ENCODE measurements at places on chromosomes 1 and 21.
A peak's percentile ranks its signal among the peaks of the same experiment; 100 is the strongest.

- no peak for DNase-seq
These were observed 412.1 kb downstream of the LTN1 start for GRCh38 chr21:28580585-28580984.

DNA sequence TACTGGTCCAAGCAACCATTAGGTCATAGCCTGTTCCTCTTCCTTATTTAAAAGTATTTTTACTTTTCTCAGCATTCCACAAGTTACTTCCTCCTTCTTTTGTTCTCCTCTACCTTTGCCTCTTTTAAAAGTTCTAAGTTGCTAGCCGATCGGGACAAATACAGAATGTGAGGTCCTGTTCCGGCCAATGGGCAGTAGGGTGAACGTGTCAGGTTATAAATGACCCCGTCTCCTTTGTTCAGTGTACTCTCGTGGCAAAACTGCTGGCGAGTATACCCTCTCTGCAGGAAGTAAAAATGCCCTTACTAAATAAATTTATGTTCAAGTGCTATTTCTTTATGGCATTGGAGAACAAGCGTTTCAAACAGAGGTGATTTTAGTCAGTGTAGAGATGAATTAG, 2.5 kb downstream of the ADCY10 start:
- no peak for DNase-seq

DNA sequence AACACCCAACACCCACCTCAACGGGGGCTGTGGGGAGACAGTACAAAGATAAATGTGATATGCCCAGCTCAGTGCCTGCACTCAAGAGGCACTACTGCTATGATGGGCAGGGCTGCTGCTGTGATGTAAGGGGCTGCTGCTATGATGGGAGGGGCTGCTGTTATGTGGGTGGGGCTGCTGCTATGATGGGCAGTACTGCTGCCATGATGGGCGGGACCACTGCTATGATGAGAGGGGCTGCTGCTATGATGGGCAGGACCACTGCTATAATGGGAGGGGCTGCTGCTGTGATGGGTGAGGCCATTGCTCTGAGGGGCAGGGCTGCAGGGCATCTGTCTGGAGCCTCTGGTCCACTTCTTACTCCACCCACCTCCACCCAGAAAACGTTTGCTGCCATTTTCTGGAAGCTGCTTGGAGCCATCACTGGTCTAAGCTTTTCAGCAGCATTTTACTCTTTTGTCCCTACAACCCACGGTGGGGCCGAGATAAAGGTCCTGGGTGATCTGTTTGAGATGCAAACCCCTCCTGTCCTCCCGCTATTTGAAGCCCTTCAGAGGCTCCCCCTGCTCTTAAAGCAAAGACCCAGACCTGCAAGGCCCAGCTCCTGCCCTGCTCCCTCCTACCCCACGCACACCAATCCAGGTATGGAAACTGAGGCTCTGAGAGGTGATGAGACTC, 656.9 kb downstream of the PTPRU start:
- DNase-seq = no peak

- DNase-seq = no peak
These were observed 5.9 kb downstream of the NBPF1 start for GRCh38 chr1:16607433-16607851.

DNA sequence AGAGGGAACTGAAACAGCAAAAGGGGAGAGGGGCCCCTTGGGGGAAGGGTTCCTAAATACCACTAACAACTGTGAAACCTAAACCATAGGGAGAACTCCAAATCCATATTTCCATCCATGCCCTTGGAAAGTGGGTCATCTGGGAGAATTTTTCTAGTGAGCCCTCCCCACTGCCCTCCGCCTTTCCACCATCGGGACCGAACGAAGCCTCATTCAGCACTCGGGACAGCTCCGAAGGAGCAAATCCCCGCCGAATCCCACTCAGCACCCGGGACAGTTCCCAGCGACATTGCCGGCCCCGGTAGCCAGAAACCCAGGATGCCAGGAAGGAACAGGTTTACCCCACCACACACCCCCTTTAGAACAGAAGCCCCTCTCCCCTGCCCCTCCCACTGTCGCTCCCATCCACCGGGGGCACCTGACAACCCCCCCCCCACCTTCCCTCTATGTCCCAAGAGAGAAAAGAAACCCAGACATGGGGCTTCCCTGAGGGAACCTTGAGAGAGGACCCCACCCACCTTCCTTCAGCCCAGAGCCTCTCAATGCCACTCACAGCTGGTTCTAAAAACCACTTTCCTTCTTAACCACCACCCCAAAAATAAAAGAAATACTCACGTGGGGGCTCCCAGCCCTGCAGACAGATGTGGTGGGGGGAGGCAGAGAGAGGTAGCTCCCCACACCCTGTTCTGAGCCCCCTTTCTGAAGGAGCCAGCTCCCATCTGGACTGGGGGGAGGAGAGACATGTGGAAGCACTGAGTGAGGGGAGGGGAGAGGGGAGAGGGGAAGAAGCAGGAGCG, 4.5 kb downstream of the DLGAP3 start:
- DNase-seq = no peak

DNA sequence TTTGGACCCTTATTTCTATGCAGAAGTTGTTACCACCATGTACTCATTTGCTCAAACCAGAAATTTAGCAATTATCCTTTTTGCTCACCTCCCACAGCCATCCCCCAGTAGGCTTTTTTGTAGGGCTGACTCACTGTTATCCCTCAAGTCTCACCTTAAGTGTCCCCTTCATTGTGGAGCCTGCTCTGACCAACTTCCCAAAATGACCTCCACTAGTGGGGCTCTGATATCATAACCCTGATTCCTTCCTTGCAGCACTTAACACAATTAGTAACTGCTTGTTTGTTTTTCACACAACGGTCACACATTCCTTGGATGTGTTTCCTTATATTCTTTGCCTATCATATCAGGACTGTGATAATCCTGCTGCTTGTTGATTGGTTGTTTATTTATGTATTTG, 76.7 kb downstream of the PATJ start:
- no peak for DNase-seq

- DNase-seq = no peak
These were observed 3.7 kb downstream of the ELF3 start for GRCh38 chr1:202014060-202014459.

- DNase-seq = no peak
These were observed 103.4 kb downstream of the ARHGEF10L start for GRCh38 chr1:17642943-17643342.

- DNase-seq = no peak
These were observed 116.2 kb downstream of the PTBP2 start for GRCh38 chr1:96837781-96838216.

- no peak for DNase-seq
These were observed 13.0 kb upstream of the ALDH4A1 start for GRCh38 chr1:18915341-18915740.

GRCh38 chr21:41226853-41227252, 58.9 kb downstream of the BACE2 start:
- DNase-seq = no peak

DNA sequence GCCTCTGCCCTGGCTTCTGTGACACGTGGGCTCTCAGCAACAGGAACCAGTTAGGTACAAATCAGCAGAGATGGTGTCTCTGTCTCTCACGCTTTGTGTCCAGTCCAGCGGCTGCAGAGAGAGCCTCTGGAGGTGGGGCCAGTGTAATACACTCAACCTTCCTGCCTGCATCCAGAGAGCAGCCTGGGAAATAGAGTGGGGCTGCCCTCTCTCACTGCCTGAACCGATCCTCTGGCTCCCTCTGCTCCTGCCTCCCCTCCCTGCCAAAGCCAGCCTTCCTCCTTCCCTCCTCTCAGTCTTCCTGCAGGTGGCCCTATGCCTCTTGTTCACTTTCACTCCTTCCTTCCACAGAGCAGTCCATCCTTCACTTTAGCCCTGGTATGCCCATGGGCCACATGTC, at the start of gene ZNF648:
TSS of gene ZNF648 (minus strand) at position 119 of the 400 bp plus-strand sequence. CDS start 3,702 bp downstream, outside the sequence.
- no peak for DNase-seq

GRCh38 chr1:86788300-86789206, 84.2 kb downstream of the SH3GLB1 start:
- DNase-seq = no peak

DNA sequence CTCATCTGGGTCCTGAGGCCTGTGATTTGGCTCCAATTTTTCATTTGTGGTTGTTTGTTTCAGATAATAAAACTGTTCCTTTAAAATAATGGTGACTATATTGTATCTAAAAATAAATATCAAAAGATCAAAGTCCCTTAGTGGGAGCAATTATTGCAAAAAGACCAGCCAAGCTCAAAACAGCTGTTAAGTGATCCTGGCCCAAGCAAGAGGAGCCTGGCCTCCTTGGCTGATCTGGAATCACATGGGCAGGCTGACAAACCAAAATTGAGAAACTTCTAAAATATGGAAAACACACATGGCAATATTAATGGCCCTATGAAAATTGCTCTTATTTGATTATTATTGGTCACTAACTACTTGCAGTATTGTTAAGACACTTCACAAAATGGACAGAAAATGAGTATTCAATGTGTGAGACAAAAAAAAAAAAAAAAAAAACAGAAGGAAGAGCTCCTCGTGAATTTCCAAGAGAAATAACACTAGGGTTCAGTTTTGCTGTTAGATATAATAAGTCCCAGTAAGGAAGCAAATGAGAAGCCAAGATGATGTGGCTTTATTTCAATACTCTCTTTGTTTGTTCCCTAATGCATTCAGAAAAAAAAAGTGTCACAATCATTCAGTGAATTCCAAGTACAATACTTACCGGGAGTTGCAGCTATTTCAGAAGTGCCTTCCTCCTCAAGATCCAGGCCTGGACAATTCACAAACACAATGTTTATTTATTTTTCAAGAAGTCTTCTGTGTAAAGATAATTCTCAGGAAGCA, 105.1 kb downstream of the SEC16B start:
- no peak for DNase-seq

- no peak for DNase-seq
These were observed 8.7 kb downstream of the SLAMF8 start for GRCh38 chr1:159835356-159835755.

DNA sequence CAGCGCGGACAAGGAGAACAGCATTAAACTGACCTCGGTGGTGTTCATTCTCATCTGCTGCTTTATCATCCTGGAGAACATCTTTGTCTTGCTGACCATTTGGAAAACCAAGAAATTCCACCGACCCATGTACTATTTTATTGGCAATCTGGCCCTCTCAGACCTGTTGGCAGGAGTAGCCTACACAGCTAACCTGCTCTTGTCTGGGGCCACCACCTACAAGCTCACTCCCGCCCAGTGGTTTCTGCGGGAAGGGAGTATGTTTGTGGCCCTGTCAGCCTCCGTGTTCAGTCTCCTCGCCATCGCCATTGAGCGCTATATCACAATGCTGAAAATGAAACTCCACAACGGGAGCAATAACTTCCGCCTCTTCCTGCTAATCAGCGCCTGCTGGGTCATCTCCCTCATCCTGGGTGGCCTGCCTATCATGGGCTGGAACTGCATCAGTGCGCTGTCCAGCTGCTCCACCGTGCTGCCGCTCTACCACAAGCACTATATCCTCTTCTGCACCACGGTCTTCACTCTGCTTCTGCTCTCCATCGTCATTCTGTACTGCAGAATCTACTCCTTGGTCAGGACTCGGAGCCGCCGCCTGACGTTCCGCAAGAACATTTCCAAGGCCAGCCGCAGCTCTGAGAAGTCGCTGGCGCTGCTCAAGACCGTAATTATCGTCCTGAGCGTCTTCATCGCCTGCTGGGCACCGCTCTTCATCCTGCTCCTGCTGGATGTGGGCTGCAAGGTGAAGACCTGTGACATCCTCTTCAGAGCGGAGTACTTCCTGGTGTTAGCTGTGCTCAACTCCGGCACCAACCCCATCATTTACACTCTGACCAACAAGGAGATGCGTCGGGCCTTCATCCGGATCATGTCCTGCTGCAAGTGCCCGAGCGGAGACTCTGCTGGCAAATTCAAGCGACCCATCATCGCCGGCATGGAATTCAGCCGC, 2.5 kb downstream of the S1PR1 start:
- peak; percentile 45 for DNase-seq

GRCh38 chr1:179055937-179056336, 25.9 kb upstream of the TOR3A start:
- DNase-seq = no peak

- DNase-seq = no peak
These were observed 30.5 kb upstream of the BTG2 start for GRCh38 chr1:203274603-203275381.

- DNase-seq = no peak
These were observed 63.7 kb downstream of the KCNN3 start for GRCh38 chr1:154806333-154806732.

DNA sequence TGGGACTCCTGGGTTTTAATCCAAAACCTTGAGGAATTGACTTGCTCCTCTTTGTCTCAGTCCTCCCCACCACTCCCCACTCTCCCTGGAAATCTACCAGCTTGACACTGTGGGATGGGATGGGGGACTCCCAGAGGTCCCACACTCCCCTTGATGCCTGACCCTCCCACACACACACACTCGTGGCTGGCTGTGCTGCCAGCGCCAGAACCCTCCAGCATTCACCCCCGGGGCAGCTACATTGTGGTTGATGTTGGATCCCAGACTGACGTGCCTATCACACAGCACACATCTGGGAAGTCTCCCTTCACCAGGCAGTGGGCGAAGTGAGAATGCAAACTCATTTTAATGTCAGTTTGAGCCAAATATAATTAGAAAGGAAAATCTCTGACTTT, 10.0 kb downstream of the KIRREL1 start:
- DNase-seq = no peak

- no peak for DNase-seq
These were observed 8.0 kb downstream of the RUNX1 start for GRCh38 chr21:35041122-35041521.

- DNase-seq = no peak
These were observed 10.4 kb upstream of the ZNF669 start for GRCh38 chr1:247114351-247115140.

DNA sequence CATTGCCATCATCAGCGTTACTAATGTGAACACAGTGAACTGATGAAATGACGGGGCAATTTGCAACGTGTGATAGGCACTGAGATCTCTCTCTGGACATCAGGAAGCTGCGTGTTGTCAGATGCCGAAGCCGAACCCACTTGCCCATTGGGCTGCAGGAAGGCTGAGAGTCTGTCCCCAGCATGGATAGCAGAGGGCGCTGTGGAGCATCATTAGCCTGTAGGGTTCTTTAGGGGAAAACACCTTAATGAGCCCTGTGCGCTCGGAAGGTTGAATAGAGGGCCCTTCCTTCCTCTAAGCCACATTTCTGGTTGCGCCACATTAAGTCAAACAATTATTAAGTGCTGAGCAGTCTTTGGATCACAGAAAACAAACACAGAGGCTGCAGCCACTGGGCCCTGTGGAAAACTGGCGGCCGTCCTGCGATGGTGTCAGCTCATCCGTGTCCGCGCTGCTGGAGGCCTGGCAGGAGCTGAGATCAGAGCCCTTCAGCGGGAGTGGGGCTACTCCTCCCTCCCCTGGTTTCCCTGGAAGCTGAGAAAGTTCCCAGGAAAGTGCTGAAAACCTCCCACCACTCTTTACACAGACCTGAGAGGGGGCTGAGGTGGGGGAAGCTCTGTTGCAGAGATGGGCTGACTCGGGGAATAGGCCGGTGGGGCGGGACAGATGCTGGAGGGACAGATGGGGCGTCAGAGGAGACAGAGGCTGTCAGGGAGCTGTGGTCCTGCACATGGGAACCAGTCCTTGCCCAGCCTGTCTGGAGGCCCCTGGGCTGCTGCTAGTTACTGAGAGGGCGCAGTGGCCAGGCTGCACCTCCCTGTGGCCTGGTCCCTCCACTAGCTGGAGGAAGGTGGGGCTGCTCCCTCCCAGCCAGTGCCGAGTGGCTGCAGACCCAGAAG, 12.7 kb downstream of the TFF2 start:
- peak; percentile 63 for DNase-seq

- no peak for DNase-seq
These were observed 111.5 kb downstream of the NCAM2 start for GRCh38 chr21:21109736-21110135.

All from activated T-helper 9 cell treated with anti-CD3 and anti-CD28 coated beads, Interleukin-2, amount 50 U/mL, for 16 hours (primary cell).